ENCODE measurements at places on chromosomes 5 and 9.

- no peak for DNase-seq
Observed at GRCh38 chr5:89904442-89904841, 505.1 kb downstream of the CETN3 start.

GRCh38 chr5:123035918-123036390 lies 571 bp downstream of the PPIC start:
- no peak for DNase-seq

DNA sequence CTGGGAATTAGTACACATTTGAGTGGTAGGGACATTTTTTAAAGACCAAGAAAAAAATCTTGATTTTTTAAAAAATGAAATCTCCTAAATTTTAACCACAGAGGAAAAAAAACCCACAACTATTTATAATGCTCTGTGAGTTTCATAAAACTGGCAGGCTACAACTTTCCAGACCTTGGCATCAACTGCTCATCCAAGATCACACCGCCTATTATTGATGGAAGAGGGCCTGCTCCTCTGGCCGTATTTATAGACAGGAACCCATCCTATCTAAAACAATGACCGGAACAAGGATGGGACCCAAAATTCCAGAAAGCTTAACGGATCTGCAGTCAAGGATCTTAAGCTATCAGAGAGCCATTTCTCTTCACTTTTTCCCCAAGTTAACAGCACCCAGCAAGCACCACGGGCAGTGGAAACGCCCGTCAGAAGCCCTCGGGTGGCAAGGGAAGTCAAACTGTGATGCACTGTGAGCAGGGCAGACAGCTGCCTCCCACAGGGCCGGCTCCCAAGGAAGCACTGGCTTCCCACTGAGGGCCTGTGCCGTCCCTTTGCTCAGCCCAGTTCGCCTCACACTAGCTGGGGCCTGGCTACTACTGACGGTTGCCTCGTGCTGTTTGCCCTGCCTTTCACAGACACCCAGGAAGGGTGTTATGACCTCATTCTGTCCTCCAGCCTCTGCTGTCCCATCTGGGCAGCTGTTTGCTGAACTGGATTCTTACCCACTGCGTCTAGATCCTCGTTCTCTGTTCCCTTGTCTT lies 62.8 kb downstream of the CDC14B start:
- DNase-seq = no peak

DNA sequence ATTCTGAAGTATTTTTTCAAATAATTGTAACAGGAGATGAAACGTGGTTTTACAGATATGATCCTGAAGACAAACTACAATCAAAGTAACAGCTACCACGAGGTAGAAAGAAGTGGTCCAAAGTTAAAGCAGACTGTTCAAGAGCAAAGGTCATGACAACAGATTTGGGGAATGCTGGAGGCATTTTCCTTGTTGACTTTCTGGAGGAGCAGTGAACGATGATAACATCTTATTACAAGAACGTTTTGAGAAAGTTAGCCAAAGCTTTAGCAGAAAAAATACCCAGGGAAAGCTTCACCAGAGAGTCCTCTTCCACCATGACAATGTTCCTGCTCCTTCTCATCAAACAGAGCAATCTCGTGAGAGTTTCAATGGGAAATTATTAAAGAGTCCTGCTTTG lies 145.4 kb upstream of the NREP start:
- DNase-seq = no peak

DNA sequence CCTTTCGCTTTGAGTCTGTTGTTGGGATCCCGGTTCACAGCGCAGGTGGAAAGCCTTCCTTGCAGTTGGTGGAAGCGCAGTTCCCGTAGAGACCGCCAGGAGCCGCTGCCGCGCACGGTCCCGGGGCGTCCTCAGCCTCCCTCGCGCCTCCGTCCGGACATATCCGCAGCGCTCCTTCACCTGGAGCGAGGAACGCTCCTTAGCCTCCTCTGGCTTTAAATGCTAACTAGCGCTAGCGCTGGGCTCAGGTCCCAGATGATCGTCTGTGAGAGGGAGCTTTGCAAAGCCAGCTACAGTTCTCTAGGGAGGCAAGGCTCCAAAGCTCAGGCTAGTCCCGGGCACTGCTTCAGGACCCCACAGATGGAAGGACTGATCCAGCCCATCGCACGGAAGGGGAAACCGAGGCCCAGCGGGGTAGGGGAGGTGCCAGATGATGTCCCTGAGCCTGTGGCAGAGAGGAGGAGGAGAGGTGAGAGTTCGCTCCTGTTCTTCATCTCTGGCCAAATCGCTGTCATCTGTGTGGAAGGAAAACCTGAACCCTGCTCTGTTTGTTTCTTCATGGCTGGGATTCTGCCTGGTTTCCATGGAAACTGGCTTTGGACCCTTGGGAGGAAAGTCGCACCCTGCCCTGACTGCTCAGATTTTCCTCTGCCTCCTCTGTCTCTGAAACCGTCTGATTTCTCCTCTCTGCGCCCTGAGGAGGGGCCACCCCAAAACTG lies 31.4 kb downstream of the COL15A1 start:
- peak; percentile 41 for DNase-seq
